SK-MEL-5 (cell line): ENCODE measurements at places on chromosomes 2 and 18.

DNA sequence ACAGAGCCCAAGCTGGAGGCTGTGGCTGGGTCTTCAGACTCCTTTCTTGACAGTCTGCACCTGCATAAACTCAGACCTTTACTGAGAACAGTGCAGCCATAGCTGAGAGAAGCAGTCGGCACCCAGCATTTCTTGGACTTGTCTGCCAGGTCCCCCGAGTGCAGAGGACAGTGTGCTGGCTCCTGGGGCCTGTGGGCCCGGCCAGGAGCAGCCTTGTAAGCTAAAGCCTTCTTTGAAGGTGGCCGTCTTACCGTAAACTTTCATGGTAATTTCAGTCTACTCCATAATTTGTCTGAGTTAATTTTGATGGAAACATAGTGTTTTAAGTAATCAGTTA lies 70.9 kb downstream of the LRRFIP1 start:
- no peak for DNase-seq

DNA sequence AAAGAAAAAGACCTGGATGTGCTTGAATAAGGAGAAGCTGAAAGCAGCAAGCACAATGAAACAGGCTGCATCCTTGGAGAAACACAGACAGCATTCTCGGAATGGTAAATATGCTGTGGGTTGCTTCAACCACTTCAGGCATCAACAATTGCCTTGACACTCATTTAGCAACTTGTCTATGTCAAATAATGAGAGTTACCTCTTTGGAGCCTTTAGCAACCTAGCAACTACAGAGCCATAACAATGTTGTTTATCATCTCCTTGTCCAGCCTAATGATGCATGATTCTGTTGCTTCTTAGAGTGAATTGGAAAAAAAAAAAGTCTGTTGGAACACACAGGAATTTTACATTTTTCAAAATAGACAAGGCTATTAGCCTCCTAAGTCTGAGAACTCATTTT lies 410.6 kb downstream of the PIK3C3 start:
- no peak for DNase-seq

DNA sequence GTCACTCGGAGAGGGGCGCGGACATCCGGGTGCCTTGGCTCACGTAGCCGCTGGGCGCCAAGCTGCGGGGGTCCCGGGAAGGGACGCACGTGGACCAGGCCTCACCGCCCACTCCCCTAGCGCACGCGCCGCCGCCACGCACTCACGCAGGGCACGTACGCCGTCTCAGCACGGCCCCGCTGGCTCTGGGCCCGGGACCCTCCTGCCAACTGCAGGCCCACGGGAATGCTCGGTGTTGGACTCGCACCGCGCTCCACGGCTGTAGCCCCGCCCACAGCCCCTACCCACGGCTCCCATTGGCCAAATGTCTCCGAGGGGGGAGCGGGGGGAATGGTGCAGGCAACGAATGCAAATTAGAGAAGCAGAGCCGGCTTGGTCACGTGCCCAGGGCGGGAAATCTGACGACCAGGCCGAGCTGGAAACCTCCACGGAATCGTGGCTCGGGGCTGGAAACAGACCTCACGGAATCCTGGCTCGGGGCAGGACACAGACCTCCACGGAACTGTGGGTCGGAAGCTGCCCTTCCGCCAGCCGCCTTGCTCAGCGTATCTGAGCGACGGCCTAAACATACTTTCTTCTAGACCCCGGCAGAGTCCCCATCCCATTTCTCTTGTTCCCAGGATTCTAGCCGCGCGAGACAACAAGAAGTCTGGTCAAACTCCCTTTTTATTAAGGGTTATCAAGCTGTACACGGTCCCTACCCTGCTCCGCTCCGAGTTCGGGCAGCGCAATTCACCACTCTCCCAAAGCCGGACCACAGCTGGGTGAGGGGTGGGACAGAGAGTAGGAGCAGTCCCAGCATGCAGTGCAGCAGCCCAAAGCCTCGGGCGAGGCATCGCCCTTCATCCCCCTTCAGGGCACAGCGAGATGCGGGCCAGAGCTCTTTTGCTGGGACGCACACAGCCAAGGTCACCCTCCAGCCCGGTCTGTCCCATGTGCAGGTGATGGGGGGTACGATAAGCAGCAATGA lies at the start of gene ABCB6:
TSS of gene ABCB6 (minus strand) at position 227 of the 970 bp plus-strand sequence. CDS start 285 bp downstream, outside the sequence.
- peak; percentile 95 for DNase-seq

GRCh38 chr2:96305979-96306308 lies 598 bp upstream of the SNRNP200 start:
- DNase-seq = peak; percentile 26

DNA sequence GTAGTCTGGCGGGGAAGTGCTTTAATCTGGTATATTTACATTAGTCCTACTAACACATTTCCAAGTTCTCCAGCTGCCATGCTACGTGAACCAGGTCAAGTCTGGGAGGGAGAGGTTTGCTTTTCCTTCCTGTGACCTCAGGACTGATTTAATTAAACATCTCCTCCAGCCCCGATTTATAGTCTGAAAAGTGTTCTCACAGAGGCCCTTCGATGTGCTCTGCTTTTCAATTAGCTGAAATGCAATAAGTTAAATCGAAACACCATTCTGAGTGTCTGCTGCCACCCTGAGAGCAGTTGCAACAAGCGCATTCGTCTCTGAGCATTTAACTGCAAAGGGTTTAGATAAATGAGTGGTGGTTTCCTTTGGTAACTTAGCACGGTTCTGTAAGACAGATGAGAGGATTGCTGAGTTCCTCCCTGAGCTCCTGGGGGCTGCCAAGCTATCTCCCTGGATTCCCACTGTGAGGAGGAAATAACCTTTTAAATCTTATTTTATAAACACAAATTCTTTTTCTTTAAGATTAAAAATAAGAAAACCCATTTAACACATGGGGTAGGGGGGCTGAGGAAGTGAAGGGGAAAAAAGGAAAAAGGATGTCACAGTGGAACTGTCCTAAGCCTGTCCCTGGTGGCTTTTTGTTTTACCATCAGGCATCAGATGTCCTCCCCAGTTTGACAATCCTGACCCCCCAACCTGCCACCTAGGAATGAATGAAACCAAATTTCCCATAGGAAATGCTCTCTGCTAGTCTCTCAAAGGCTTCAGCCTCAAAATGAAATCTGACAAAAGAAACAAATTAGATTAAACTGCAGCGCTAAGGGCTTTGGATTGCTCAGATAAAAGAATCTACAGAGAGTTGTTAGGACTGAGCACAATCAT lies 56.5 kb upstream of the CREB1 start:
- peak; percentile 81 for DNase-seq

- no peak for DNase-seq
These were observed 96.2 kb downstream of the BARD1 start for GRCh38 chr2:214713080-214713830.

DNA sequence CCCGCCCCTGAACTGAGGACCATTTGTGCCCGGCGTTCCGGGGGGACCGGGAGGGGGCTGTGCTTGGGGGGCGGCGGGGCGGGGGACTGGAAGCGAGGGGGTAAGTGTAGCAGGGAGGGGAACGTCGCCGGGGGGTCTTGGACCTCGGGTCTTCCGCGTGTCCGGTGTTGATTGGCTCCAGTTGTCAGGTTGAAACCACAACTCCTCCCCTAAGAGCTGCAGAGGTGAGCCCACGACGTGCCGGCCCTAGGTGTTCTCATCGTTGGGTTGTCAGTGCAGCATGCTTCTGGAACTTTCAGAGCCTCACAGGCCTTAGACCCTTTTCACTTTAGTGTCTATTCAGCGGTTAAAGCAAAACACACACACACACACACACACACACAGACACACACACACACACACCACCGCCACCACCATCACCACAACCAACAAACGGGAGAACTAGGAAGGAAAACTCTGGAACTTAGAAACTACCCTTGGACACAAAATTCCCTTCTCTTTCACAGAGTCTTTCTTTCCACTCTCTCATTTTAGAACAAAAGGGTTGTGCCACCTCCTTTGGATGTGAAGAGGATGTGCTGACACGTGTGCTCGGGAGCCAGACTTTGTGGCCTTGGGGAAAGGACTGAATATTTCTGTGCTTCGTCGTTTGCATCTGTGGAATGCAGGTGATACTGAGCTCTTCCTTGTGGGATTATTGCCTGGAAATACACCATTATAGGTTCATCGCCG lies 6.7 kb upstream of the DLX2 start:
- DNase-seq = no peak

DNA sequence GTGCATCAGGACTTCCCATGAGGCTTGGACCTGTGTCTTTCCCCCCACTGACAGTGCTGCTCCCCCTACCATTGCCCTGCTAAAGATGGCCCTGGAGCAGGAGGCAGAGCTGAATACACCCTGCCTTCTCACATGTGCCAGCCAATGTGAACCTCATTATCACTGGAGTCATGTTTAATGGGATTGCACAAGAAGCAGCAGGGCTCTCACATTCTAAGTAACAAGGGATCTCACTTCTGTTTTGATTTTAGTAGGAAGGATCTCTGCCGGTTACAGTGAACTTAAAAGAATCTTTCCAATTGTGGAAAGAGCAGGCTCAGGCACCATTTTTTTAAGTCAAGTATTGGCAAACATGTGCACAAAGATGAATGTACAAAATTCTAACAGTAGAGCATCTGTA lies 322.1 kb upstream of the MEX3C start:
- no peak for DNase-seq

- peak; percentile 5 for DNase-seq
These were observed 710 bp downstream of the DUSP19 start for GRCh38 chr2:183079139-183079775.

GRCh38 chr2:208983486-208983885 lies 440.4 kb upstream of the MAP2 start:
- no peak for DNase-seq

DNA sequence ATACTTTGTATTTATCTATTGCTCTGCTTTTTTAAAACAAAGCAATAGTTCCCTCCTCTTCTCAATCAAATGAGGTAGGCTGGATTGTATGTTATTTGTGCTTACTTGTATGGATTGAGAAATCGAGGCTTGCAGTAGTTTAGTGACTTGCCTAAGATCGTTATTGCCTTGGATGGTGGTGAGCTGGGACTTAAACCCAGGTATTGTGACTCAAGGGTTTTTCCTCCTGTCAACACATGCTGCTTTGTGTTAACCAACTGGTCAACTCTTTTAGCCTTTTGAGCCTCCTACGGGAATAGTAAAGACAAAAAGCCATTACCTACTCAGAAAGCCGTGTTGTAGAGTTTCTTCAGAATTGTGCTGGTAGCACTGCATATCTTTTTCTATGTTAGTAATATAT lies 95.2 kb upstream of the THUMPD2 start:
- no peak for DNase-seq

DNA sequence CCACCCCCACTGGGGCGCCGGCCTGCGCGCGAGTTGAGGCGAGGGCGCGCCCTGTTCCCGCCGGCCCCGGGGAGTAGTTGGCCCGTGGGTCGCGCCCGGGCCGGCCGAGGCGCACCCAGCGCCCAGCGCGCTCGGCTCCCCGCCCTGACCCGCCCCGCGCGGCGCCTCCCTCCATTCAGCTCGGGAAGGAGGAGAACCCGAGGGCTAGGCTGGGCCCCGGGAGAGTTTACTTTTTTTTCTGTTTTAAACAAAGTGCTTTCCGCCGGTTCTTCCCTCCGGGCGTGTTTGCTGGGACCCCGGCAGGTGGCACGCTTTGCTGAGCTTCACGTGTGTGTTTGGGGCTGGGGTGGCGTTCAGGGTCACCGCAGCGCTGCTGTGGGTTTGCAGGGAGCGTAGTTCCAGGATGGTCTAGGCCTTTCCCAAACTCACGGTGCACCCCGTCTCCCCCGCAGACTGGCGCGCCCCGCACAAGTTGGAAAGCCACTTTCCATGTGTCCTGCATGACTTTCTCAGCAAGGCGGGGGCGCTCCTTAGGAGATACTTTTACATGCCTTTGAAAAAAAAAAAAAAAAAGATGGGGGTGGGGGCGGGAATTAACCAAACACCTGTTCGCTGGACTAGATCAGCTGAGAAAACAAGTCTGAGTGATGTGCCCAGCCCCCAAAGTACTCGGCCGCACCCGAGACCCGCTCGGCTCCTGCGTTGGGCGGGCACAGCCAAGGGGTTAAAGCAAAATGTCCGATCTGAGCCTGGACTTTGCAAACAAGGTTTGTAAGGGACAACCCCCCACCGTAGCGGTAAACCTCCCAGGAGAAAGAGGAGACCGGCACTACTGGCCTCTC lies 825 bp downstream of the ITGA6 start:
- DNase-seq = no peak

DNA sequence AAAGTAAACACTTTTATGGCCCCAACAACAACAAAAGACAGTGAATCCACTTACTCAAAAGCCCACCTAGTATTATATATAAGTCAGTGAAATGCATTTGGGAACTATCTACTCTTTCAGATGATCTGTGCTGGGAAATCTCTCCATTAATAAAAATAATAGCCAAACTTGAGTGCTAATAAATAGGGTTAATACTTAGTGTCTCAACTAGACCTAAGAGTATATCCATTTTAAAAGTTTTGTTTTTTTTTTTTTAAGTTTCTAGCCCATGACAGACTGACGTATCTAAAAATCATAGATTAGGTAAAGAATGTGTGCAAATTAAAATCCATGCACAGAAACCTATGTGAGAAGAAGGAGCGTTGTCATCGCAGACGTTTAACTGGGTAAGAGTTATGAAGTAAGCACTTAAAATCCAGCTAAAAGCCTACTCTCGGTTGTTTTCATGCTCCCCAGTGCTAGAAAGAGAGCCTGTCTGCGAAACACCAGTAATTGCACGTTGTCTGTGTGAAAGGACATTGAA lies 83.4 kb upstream of the PELI1 start:
- no peak for DNase-seq

- no peak for DNase-seq
These were observed 117.6 kb downstream of the DOCK10 start for GRCh38 chr2:224924631-224925030.

- peak; percentile 77 for DNase-seq
These were observed 681 bp upstream of the ROCK2 start for GRCh38 chr2:11344956-11345677.

GRCh38 chr2:170554278-170554955 lies 160.7 kb upstream of the SP5 start:
- peak; percentile 1 for DNase-seq

DNA sequence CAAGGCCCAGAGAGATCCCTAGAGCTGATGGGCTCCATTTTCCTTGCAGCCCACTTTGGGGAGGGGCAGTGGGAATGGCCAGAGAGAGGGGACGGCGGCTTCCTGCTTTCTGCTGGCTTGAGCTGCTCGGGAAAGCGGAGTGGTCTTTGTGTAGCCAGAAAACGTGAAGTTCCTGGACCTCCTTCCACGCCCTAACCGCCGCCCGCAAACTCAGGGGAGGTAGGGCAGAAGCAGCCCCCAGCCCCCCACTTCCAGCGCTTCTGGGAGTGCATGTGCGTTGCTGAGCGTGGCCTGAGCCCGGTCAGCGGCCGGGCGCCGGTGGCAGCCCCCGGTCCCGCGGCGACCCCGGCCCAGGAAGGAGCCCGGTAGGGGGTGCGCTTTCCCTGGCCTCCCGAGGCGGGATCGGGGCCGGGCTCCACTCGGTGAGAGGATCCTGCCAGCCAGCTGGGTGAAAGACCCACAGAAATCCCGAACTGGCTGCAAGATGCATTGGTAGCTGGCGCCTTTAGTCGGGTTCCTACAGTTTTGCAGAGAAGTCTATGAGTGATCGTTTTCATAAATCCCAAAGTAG lies 25.3 kb upstream of the BOD1L2 start:
- no peak for DNase-seq

GRCh38 chr2:1744151-1744445 lies 217 bp downstream of the PXDN start:
- DNase-seq = no peak

DNA sequence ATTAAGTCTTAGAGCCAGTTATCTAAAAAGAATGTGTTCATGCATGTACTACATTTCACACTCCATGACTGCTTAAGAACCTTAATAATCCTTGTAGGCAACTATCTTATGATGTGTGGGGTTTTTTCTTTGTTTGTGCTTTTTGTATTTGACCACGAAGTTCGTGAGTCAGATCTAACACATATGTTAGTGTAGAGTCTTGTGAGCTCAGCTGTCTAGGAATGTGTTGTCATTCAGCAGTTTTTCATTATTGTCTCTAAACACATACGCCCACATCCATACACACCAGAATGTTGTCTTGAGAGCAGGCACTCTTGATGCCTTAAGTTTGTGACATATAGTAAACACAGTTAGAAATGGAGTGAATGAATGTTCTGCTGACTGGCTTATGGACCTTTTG lies 38.4 kb downstream of the CAB39 start:
- DNase-seq = no peak
